B cell (primary cell): ENCODE measurements at places on chromosomes 3 and 15.
A peak's percentile ranks its signal among the peaks of the same experiment; 100 is the strongest.

- no peaks in the 10 kb centered on the region for H3K27me3 ChIP-seq
- no peak overlapping the region for H3K27ac ChIP-seq
- peaks cover 13% of the 10 kb centered on the region for H3K36me3 ChIP-seq
- no peaks in the 10 kb centered on the region for H3K4me1 ChIP-seq
Observed at GRCh38 chr3:170102431-170102830, 64.6 kb downstream of the GPR160 start.

DNA sequence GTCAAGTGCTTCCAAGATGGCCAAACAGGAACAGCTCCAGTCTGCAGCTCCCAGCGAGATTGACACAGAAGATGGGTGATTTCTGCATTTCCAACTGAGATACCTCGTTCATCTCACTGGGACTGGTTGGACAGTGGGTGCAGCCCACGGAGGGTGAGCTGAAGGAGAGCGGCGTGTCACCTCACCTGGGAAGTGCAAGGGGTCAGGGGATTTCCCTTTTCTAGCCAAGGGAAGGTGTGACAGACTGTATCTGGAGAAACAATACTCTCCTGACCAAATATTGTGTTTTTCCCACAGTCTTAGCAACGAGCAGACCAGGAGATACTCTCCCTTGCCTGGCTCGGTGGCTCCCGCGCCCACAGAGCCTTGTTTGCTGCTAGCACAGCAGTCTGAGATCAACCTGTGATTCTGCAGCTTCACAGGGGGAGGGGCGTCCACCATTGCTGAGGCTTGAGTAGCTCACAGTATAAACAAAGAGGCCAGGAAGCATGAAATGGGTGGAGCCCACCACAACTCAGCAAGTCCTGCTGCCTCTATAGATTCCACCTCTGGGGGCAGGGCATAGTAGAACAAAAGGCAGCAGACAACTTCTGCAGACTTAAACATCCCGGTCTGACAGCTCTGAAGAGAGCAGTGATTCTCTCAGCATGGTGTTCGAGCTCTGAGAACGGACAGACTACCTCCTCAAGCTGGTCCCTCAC lies 293.5 kb upstream of the SUCLG2 start:
- H3K27me3 ChIP-seq, result no peaks in the 10 kb centered on the region
- no peaks in the 10 kb centered on the region for H3K36me3 ChIP-seq
- no peak for DNase-seq
- no peak overlapping the region for H3K4me3 ChIP-seq
- no peaks in the 10 kb centered on the region for H3K4me1 ChIP-seq

GRCh38 chr3:29429055-29429679 lies 148.3 kb downstream of the RBMS3 start:
- H3K36me3 ChIP-seq, result no peaks in the 10 kb centered on the region
- no peaks in the 10 kb centered on the region for H3K4me1 ChIP-seq
- no peak for DNase-seq

- DNase-seq, result no peak
- peaks cover 16% of the 10 kb centered on the region for H3K4me1 ChIP-seq
Observed at GRCh38 chr3:45905755-45906154, 19.4 kb downstream of the CCR9 start.

- peaks cover 58% of the 10 kb centered on the region for H3K4me1 ChIP-seq
- no peaks in the 10 kb centered on the region for H3K27me3 ChIP-seq
- peaks cover 2% of the 10 kb centered on the region for H3K36me3 ChIP-seq
- no peak for DNase-seq
- H3K27ac ChIP-seq, result no peak overlapping the region
- H3K4me3 ChIP-seq, result no peak overlapping the region
Observed at GRCh38 chr3:9403463-9403862, 6.0 kb downstream of the SETD5 start.

- H3K27me3 ChIP-seq, result no peaks in the 10 kb centered on the region
- no peak for DNase-seq
- H3K4me3 ChIP-seq, result no peak overlapping the region
- no peaks in the 10 kb centered on the region for H3K4me1 ChIP-seq
- no peak overlapping the region for H3K27ac ChIP-seq
Observed at GRCh38 chr3:4021162-4021561, 221.9 kb downstream of the LRRN1 start.

GRCh38 chr3:126947429-126947828 lies 35.5 kb upstream of the PLXNA1 start:
- H3K4me3 ChIP-seq, result no peak overlapping the region
- H3K4me1 ChIP-seq, result no peaks in the 10 kb centered on the region
- H3K36me3 ChIP-seq, result no peaks in the 10 kb centered on the region
- DNase-seq, result no peak
- H3K27me3 ChIP-seq, result no peaks in the 10 kb centered on the region

DNA sequence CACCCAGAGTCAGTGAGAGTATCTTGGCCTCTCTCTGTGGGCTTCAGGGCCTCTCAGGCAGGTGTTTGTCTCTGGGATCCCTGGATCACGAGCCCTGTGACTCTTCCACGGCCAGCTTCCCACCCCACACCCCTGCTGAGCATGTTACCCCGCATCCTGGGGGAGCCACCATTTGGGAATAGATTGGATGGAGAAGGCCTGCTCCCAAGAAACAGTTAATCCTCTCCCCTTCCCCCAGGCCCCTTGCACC lies 15.5 kb upstream of the SRP14 start:
- H3K27ac ChIP-seq, result peak overlapping the region; percentile 43
- DNase-seq, result no peak
- no peak overlapping the region for H3K4me3 ChIP-seq
- H3K27me3 ChIP-seq, result no peaks in the 10 kb centered on the region
- no peaks in the 10 kb centered on the region for H3K36me3 ChIP-seq

GRCh38 chr3:25820366-25820765 lies 30.5 kb downstream of the OXSM start:
- H3K4me3 ChIP-seq, result no peak overlapping the region
- no peaks in the 10 kb centered on the region for H3K36me3 ChIP-seq
- H3K27ac ChIP-seq, result no peak overlapping the region

GRCh38 chr3:194691481-194692283 lies 6.0 kb downstream of the FAM43A start:
- no peak overlapping the region for H3K4me3 ChIP-seq
- peak overlapping the region; percentile 78 for H3K27ac ChIP-seq
- peaks cover 88% of the 10 kb centered on the region for H3K4me1 ChIP-seq
- no peaks in the 10 kb centered on the region for H3K27me3 ChIP-seq

- peaks cover 16% of the 10 kb centered on the region for H3K4me1 ChIP-seq
- DNase-seq, result peak; percentile 37
- no peaks in the 10 kb centered on the region for H3K36me3 ChIP-seq
- H3K27ac ChIP-seq, result no peak overlapping the region
- H3K27me3 ChIP-seq, result no peaks in the 10 kb centered on the region
Observed at GRCh38 chr3:115651087-115651486, 27.8 kb downstream of the GAP43 start.

DNA sequence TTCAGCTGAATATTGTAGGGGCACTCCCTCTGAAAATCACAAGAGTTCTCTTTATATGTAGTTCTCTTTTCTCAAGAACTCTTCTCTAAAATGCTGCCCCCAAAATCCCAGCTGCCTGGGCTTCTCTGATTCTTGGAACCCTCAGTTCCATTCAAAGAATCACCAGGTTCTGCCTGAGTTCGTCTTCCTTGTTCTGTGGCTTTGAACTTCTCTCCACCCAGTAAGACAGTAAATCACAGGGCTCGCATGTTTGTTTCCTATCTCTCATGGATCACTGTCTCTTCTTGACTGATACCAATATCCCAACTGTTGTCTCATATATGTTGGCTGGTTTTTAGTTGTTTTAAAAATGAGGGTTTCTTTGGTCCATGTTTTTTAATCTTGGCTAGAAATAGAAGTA lies 359.5 kb upstream of the CBLB start:
- no peaks in the 10 kb centered on the region for H3K27me3 ChIP-seq
- DNase-seq, result no peak
- no peaks in the 10 kb centered on the region for H3K36me3 ChIP-seq
- no peaks in the 10 kb centered on the region for H3K4me1 ChIP-seq

DNA sequence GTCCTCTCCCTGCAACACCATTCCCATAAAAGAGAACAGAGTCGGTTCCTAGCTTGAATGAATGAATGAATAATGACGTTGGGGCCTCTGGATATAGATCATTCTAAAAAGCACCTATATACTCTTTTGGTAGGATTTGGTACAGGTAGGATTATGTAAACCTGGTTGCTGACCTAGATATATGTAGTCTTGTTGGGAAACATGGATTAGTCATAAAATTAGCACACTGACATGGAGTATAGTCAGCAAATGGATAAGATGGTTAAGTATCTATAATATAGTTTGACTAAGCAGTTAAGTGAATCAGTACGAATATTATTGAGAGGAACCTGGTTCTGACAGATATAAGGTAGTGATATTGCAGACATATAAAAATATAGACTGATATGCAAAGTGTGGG lies 142.5 kb downstream of the FILIP1L start:
- no peaks in the 10 kb centered on the region for H3K27me3 ChIP-seq
- H3K4me3 ChIP-seq, result no peak overlapping the region
- DNase-seq, result no peak
- no peaks in the 10 kb centered on the region for H3K4me1 ChIP-seq
- no peak overlapping the region for H3K27ac ChIP-seq
- no peaks in the 10 kb centered on the region for H3K36me3 ChIP-seq

GRCh38 chr3:71395470-71395869 lies 188.1 kb downstream of the FOXP1 start:
- peaks cover 88% of the 10 kb centered on the region for H3K4me1 ChIP-seq
- no peak for DNase-seq
- peak overlapping the region; percentile 99 for H3K27ac ChIP-seq
- no peaks in the 10 kb centered on the region for H3K36me3 ChIP-seq
- H3K4me3 ChIP-seq, result no peak overlapping the region

- no peaks in the 10 kb centered on the region for H3K4me1 ChIP-seq
- H3K36me3 ChIP-seq, result no peaks in the 10 kb centered on the region
- no peak overlapping the region for H3K27ac ChIP-seq
- no peaks in the 10 kb centered on the region for H3K27me3 ChIP-seq
Observed at GRCh38 chr3:142215106-142215505, 10.3 kb downstream of the GK5 start.

- DNase-seq, result no peak
- no peaks in the 10 kb centered on the region for H3K36me3 ChIP-seq
- H3K4me3 ChIP-seq, result no peak overlapping the region
- H3K27ac ChIP-seq, result no peak overlapping the region
Observed at GRCh38 chr15:63434576-63435186, 53.0 kb upstream of the CA12 start.

GRCh38 chr3:30206051-30206450 lies 400.4 kb upstream of the TGFBR2 start:
- no peak overlapping the region for H3K27ac ChIP-seq
- H3K4me3 ChIP-seq, result no peak overlapping the region
- DNase-seq, result no peak
- peaks cover 5% of the 10 kb centered on the region for H3K4me1 ChIP-seq
- no peaks in the 10 kb centered on the region for H3K36me3 ChIP-seq
- no peaks in the 10 kb centered on the region for H3K27me3 ChIP-seq

GRCh38 chr3:59774000-59774399 lies 724.2 kb upstream of the CFAP20DC start:
- H3K27ac ChIP-seq, result no peak overlapping the region
- H3K4me1 ChIP-seq, result peaks cover 34% of the 10 kb centered on the region
- H3K4me3 ChIP-seq, result no peak overlapping the region
- H3K36me3 ChIP-seq, result no peaks in the 10 kb centered on the region

DNA sequence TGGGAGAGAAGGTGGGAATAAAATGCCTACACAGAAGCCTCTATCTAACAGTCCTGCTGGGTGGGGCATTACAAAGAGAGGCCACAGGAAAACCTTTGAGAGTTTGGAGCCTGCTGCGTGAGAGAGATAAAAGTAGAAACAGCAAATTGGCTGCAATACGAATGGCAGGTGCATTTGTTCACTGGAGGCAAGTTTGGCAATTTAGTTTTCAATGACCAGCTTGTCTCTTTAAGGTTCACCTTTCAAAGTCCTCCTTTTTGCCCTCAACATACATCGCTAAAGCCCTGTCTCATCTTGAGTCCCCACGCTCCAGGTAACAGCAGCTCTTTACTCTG lies 405.7 kb downstream of the LSAMP start:
- no peak for DNase-seq
- H3K27me3 ChIP-seq, result no peaks in the 10 kb centered on the region
- no peak overlapping the region for H3K27ac ChIP-seq
- H3K36me3 ChIP-seq, result no peaks in the 10 kb centered on the region
- H3K4me3 ChIP-seq, result no peak overlapping the region
- H3K4me1 ChIP-seq, result no peaks in the 10 kb centered on the region

DNA sequence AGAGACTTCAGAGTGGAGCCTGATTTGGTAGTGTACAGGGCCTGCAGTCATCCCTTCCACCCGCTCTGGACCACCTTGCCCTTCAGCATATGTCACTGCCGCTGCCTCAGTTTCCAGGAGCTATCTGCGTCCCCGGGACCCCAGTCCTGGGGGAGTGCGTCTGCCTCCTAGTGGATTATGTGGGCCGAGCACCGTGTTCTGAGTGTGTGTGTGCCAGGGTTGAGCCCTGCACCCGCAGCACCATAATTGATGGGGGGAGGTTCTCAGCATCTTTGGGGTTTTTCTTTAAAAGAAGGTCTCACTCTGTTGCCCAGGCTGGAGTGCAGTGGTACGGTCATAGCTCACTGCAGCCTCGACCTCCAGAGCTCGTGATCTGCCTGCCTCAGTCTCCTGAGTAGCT lies 33.6 kb downstream of the CD276 start:
- H3K4me3 ChIP-seq, result no peak overlapping the region
- H3K27ac ChIP-seq, result no peak overlapping the region
- peaks cover 3% of the 10 kb centered on the region for H3K27me3 ChIP-seq
- no peak for DNase-seq
- H3K4me1 ChIP-seq, result no peaks in the 10 kb centered on the region

DNA sequence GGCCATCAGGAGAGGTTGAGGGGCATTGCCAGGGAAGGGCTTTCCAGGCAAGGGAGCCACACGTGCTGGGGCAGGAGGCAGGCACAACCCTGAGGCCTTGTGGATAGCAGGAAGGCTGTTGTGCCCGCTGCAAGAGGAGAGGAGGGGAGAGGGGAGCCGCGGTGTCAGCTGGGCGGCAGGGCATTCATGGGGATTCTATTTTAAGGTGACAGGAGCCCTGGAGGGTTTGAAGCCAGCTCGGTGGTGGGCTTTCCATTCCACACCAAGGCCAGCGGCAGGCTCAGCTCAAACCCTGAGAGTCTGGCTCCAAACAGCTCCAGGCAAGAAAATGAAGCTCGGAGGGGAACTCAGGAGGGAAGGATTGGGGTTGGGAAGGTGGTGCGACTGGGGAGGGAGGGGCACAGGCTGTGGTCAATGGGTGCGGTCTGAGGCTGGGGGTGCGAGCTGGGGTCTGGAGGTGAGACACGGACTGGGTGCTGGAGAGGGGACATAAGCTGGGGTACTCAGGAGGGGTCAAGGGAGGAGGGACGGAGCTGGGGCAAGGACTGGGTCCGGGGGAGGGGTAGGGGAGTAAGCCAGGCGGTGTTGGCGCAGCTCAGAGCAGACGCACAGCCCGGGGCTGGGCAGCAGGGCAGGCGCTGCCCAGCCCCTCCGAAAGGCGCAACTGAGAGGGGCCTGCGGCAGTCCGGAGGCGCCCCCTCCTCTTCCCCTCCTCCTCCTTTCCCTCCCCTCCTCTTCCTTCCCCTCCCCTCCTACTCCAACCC lies 43.4 kb downstream of the TPRA1 start:
- H3K4me1 ChIP-seq, result peaks cover 15% of the 10 kb centered on the region
- peaks cover 3% of the 10 kb centered on the region for H3K27me3 ChIP-seq
- peak; percentile 26 for DNase-seq
- no peaks in the 10 kb centered on the region for H3K36me3 ChIP-seq
- H3K4me3 ChIP-seq, result peak overlapping the region; percentile 32
- peak overlapping the region; percentile 2 for H3K27ac ChIP-seq
